ENCODE measurements at places on chromosomes 11 and 22.

- DNase-seq: no peak
These were observed 307.5 kb downstream of the ETS1 start for GRCh38 chr11:128279866-128280265.

GRCh38 chr11:47669856-47670255, 27.5 kb upstream of the MTCH2 start:
- DNase-seq: no peak

GRCh38 chr11:31487848-31488247, 21.6 kb downstream of the IMMP1L start:
- peak; percentile 26 for DNase-seq

- no peak for DNase-seq
These were observed 1.1 kb upstream of the VSIG2 start for GRCh38 chr11:124753205-124753604.

- DNase-seq: no peak
These were observed 6.6 kb upstream of the CHEK1 start for GRCh38 chr11:125618383-125618782.

- DNase-seq: peak; percentile 47
These were observed 36.9 kb upstream of the SLC36A4 start for GRCh38 chr11:93234602-93235207.

DNA sequence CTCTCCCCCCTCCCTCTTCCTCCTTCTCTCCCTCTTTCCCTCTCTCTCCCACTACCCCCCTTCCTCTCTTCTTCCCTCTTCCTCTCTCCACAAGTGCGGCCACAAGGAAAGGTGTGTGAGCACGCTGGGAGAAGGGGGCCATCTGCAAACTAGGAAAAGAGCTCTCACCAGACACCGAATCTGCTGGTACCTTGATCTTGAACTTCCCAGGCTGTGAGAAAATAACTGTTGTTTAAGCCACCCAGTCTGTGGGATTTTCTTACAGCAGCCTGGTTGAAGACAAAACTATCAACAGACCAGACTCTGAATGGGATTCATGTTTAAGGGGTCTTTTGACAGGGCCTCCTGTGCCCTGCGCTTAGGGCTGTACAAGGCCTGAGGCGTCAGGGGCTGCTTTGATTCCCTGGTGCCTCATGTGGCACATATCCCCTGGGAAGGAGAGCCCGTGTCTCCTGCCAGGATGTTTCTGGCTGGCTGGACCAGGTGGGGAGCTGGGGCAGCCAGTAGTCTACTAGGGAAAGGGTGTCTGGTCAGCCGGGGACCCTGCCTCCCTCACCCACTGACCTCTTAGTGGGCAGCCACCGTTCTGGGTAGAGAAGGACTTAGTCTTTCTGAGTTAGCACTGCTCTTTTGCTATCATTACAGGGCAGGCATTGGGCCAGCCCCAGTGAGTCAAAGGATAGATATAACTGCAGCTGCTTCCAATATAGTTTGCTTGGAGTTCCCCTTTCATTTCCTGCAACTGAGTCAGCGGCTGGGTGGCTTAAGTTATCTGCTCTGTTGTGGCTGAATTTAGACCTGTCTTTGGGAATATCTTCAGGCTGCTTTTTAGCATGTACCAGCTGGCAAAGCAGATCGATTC, 6.2 kb downstream of the PANX1 start:
- DNase-seq: peak; percentile 88

DNA sequence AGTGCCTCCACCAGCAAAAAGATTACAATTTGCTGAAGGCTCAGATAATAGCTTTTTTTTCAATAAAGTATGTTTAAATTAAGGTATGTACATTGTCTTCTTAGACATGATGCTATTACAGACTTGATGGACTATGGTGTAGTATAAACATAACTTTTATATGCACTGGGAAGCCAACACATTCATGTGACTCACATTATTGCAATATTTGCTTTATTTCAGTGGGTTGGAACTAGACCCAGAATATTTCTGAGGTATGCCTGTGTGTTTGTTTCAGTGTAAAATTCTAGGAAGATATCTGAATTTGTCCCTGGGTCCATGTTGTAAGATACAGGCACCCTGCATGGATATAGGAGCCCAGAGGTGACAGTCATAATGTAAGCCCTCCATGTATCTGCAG, 120.0 kb upstream of the BDNF start:
- DNase-seq: no peak
